RPMI7951 (cell line): ENCODE measurements at places on chromosomes 11 and 22.

DNA sequence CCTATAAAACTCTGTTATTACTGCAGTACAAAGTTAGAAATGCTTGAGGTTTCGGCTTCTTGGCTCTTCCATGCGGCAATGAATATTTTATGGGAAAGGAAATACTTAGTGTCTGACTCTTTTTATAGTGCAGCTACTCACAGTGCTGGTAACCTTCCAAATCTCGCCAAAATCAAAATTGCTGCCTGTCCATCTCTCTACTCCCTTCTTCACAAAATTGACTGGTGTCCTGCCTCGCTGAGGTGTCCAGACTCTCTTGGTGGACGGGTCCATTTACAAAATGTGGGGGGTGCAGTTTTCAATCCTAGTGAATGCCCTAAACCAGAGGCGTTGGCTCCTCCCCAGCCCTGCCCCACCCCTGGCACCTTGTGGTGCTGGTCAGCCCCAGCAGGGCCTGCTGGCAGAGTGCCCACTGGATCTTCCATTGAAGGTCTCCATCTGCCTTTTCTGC is 73.5 kb downstream of the ZBTB16 start:
- peak; percentile 78 for DNase-seq

DNA sequence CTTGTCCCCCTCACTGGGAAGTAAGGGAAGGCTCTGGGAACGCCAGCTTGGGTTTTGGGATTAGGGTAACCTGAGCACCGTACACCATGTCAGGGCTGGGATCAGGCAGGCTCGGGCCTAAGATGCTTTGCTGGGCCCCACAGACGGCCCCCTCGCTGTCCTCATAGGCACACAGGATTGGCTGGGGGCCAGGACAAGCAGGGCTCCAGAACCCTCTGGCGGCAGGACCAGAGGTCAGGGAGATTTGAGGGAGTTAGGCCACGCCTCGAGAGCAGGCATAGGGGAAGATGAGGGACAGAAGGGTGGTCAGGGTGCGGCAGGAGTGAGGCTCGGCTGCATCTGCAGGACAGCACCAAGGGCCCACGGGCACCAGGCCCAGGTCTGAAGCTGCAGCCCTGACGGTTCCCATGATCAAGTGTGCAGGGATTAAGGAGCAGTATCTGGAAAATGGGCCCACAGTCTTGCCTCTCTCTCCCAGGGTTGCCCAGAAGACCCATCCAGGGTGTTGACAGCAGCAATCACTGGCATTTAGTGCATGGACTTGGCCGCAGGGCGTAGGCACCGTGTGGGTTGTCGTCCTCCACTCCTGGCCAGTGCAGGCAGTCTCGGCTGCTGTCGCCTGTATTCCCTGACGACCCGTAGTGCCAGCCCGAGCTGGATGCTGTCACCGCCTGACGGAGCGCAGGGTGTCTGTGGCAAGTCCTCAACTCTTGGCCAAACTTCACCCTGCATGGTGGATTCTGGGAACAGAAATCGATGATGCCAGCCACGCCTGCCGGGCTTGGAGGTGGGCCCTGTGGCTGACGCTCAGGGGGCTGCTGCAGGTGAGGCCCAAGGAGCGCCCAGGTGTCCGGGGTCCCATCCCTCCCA is 15.7 kb upstream of the GNB1L start:
- no peak for DNase-seq

DNA sequence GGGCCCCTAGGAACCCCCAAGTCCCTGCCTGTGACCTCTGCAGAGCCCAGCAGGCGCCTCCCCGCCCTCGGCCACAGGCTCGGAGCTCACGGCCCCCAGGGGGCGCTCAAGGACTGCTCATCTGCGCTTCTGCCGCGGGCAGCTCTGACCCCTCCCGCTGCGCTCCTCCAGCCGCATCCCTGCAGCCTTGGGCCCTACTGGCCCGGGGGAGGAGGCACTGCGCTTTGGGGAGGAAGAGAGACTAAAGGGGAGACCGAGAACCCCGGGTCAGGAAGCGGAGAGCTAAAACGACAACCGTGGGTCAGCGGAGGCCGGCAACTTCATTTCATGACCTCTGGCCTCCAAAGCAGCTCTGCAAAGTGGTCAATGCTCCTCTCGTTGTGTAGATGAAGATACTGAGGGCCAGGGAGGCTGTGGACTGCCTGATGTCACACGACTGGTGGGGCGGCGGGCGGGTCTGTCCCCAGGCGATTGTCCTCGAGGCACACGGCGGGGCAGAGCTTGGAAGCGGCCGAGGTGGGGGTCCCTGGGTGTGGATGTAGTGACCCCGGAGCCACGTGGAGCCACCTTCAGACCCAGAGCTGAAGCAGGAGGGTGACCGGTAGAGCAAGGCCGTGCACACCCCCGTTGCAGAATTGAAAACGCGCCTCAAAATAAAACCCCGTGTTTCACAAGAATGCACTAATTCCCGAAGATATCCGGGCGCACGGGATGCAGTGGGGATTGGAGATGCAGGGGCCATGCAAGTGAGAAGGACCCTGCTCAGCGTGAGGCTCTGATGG is 2.7 kb upstream of the KRTAP5-6 start:
- DNase-seq, result peak; percentile 66

DNA sequence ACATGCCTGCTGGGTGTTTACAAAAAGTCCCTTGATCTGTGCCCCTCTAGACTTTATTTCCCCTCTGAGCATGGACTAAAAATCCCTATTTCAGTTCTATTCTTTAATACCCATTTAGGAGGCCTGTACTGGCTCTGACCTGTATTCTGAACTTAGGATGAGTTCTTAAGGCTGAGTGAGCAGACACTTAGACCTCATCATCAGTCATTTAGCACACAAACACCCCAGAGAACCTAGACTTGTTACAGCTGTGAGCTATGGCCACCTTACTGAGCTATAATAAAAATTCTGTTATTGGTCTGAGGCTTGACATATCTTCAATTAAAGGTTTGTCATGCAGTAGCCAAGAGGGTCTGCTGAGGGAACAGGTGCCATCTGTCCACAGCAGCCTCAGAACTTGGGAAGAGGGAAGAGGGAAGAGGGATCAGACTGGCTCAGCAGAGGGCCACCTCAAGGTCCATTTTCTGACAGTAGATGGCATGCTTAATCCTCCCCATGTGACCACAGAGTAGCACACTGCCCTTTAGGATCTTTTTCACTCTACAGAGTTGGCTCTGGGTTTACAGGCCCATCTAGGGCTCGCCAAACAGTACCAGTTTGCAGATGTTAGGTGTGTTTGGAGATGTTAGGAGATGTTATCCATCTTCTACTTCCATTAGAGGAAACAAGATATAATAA is 30.2 kb upstream of the RRM1 start:
- DNase-seq, result no peak

DNA sequence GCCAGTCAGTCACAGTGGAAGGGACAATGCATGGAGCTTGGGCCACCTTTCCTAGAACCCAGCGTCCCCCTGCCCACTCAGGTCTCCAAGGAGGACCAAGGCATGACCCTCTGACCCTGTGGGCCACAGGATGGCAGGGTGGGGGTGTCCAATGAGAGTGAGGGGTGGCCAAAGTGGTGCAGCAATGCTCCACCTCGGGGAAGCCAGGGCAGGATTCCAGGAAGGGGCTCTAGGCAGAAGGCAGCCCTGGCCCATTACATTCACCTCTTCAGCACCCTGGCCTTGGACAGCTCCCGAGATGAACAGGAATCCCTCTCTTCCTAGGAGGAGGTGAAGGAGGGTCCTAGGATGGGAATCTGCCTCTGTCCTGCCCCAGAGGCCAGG is 597.5 kb downstream of the BRD1 start:
- no peak for DNase-seq

- no peak for DNase-seq
Observed at GRCh38 chr11:32831221-32831620, 1.5 kb downstream of the PRRG4 start.

DNA sequence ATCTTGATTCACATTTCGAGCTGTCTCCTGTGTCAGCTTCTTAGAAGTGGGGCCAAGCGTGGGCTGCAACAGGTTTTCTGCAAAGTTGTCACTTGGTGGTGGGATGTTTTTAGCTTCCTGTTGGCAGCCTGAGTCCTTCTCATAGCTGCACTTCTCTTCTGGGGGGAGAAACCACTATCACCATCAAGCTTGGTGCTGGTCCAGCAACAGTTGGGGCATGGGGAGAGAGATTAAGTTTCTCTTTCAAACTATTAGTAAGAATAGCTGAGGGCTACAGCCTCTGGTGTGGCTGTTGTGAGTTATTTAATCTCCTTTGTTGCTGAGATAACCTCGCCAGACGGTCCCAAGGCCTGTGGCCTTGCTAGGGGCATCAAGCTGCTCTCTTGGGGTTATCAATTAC is 123.3 kb upstream of the CRYBB3 start:
- DNase-seq, result no peak

GRCh38 chr11:116302756-116303155 is 470.0 kb downstream of the BUD13 start:
- no peak for DNase-seq

DNA sequence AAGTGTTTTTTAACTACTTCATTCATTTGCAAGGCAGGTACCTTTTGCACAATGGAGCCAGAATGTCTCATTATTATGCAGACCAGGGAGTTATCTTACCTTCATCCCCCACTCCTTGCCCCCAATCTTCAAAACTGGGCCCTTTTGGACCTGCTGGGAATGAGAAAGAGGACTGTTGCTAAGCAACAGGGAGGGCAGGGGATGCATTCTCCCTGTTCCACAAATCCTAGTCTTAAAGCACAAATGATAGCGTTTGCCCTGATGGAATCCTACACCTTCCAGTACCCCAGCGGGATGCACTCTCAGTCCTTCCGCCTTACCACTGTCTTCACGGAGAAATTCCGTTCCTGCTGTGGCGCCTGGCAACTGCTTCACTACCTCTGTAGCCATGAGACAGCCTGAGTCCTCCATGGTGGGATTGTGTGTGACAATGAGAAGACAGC is 4.1 kb upstream of the KCNJ1 start:
- DNase-seq, result no peak

DNA sequence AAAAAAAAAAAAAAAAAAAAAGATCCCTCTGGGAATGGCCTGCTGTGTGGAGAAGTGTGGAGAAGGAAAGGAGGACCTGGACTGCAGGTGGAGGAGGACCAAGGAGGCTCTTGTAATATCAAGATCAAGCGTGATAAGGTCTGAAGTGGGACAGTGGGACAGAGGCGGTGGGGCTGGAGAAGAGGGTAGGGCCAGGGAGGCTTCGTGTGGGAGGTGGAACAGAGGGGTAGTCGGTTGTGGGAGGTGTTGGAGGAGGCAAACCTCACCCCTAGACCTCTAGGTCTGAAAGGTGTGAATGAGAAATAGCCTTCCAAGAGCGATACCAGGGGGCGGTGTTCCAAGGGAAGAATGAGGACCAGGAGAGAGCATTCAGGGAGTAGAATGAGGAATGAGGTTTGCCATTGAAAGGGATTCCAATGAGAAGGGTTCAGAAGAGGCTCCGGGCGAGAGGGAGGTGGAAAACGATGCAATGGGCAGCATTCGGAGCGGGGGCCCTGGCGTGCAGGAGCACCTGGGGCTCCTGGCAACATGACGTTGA is 44.2 kb downstream of the MCHR1 start:
- DNase-seq, result no peak

DNA sequence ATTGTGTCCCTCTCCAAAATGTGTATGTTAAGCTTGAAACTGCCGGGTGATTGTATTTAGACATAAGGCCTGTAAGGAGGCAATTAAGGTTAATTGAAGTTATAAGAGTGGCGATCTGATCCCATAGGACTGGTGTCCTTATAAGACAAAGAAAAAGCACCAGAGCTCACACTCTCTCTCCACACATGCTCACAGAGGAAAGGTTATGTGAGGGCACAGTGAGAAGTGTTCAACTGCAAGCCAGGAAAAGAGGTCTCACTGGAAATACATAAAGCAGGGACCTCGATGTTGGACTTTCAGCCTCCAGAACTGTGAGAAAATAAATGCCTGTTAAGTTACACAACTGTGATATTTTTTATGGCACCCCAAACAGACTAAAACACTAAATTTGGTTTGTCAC is 1233.8 kb upstream of the CNTN5 start:
- DNase-seq, result no peak

DNA sequence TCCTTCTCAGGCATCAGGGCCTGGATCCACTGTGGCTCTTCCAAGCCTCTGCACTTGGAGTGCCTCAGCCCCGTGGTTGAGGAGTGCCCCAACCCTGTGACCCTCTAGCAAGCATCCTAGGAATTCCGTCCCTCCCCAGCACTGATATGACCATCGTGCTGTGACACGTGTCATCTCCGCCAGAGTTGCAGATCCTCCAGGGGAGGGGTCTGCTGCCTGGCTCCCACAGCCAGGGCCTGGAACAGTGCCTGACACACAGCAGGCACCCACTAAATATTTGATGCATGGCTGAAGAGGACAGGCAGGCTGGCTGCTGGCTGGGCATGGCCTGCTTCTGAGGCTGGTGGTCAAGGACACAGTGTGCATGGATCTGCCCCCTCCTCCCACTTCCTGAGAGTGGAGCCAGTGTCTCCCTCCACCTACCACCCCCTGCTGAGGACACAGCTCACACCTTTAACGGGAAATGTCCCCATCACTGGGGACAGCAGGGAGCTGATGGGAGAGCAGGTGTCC is 1.7 kb upstream of the CD81 start:
- no peak for DNase-seq

DNA sequence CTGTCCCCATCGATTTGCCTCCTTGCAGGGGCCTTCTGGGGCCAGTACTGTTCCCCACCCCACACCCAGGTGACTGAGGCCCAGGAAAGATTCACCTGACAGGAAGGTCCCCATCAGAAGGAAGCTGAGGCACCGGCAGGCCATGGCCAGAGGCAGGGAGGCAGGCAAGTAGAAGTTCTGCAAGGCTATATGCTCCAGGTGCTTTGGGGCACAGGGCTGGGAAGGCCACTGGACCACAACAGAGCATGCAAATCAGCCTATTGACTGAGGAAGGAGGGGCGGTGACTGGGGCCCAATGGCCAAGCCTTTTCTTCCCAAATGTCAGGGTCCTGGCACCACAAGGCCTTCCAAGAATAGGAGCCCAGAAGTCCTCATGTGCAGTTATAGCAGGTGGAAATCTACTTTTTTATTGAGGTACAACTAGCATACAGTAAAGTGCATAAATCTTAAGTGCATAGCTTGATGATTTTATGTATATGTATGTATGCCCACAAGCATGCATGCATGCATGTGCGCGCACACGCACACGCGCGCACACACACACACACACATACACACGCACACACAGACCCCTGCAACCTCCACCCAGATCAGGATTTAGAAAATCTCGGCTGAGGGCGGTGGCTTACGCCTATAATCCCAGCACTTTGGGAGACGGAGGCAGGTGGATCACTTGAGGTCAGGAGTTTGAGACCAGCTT is at the start of gene VPREB3:
TSS of gene VPREB3 (minus strand) at position 206 of the 700 bp plus-strand sequence. CDS start at position 144, 62 bp downstream.
- DNase-seq, result no peak

GRCh38 chr22:32204040-32204855 is 625 bp downstream of the RFPL2 start:
- DNase-seq, result no peak

DNA sequence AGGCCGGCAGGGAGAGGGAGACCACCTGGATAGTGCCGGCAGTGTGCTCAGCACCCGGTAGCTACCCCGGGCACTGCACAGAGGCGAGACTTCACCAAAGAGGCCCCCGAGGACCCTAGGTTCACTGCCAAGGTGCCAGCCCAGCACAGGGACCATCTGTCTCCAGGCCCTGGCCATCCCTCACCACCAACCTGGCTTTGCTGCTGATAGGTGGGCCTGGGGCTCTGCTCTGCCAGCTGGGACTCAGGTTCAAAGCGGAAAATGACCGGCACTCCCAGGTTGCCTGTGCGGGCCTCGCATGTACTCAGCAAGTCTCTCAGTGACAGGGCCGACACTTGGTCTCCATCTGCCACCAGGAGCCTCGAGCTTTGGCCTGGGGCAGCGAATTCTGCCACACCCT is 812.2 kb downstream of the BRD1 start:
- DNase-seq, result no peak
